Astrocyte of the cerebellum (primary cell): ENCODE measurements at places on chromosomes 6 and 20.

DNA sequence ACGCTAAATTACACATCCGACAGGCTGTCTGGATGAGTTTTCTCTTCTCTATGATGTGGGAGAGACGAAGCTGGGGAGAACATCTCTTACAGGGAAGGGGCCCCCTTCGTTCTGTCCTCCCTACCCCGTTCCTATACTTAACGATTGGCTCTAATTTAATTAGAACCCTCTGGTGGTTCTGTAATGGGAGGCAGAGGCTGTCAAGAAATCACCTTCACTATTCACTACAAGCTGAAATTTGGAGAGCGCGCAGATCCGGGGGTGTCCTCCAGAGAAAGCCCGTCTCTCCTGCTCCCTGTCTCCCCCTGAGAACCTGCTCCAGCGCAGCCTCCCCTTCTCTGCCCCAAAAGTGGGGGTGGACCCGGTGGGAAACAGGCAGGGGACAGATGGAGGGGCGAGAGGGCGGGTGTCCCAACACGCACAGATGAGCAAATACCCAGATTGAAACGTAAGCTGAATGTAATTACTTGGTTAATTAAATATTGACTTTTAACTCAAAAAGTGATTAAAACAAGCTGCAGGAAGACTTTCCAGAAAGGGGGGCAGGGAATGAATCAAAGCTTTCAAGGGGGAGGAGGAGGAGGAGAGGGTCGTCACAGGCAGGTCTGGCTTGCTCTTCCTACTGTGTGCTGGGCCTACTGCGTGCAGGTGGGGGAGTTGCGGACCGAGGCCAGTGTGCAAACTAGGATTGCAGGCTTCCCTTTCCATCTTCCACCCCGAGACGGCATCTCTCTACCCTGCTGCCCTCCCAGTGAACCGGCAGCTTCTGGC is 1.3 kb downstream of the SULF2 start:
- no peak for DNase-seq

DNA sequence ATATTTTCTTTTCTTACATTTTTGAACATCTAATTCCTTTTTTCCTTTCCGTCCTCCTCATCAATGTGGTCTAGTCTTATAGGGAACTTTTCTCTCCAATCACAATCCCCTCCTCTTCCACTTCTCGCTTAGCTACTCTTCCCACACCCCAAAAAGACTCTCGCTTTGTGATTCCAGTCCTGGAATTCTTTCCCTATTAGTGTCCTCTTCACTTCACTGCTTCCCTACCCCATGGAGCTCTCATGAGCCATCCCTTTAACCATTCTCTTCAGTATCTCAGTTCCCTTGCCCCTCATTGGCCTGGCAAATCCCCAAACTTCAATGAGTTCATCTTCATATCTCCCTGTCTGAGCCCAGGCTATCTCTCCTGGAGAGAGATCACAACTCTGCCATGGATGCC is 55.3 kb upstream of the CEP85L start:
- DNase-seq, result no peak

DNA sequence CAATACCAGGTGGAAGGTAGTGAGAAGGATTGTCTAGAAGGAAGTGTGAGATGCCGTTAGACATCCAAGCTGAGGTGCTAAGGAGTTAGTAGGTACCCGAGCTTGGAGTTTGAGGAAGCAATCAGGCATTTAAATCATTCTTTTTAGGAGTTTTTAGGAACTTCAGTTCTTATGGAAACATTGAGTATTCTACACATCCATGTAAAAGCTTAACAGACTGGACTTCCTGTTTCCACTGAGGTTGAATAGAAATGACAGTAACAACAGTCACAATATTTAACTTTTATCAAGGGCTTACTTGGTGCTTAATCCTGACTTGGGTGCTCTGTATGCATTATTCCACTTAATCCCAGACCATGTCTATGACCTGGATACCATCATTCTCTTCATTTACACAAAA is 136.4 kb downstream of the UST start:
- DNase-seq, result no peak

- DNase-seq, result peak; percentile 1
Measured at GRCh38 chr6:96089173-96089572, 73.4 kb downstream of the FUT9 start.

- DNase-seq, result no peak
Measured at GRCh38 chr6:69880601-69881000, 14.2 kb downstream of the COL19A1 start.

DNA sequence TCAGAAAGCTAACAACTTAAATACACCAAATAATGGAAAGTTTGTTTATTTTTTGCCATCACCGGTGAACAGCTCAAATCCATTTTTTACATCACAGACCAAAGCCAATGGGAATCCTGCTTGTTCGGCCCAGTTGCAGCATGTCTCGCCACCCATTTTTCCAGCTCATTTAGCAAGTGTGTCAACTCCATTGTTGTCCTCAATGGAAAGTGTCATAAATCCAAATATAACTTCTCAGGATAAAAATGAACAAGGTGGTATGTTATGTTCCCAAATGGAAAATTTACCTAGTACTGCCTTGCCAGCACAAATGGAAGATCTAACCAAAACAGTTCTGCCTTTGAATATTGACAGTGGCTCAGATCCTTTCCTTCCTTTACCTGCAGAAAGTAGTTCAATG is 65.3 kb upstream of the SMIM8 start:
- DNase-seq, result no peak

- no peak for DNase-seq
Measured at GRCh38 chr6:90351696-90352095, 55.1 kb upstream of the BACH2 start.

GRCh38 chr20:46709055-46709458 is 392 bp upstream of the SLC2A10 start:
- no peak for DNase-seq

- DNase-seq, result no peak
Measured at GRCh38 chr20:33811776-33812151, 616 bp downstream of the CHMP4B start.

DNA sequence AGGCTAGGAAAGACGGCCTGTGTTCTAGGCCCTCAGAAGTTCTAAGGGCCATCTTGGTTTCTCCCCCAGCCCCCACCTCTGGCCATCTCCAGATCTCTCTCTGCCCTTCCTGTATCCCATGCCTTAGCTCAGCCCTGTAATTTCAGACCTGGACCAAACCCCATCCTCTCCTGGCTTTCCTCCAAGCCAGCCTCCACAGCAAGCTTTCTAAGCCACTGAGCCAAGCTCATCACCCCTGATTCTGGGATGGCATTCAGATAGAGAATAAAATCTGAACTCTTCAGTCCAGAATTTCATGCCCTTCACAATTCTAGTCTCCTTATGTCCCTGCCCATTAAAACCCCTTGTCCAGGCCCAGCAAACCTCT is 18.9 kb upstream of the CCM2L start:
- no peak for DNase-seq

- DNase-seq, result no peak
Measured at GRCh38 chr6:23633996-23634395, 492.0 kb upstream of the NRSN1 start.

GRCh38 chr6:55473722-55474121 is 105.3 kb downstream of the HMGCLL1 start:
- no peak for DNase-seq

DNA sequence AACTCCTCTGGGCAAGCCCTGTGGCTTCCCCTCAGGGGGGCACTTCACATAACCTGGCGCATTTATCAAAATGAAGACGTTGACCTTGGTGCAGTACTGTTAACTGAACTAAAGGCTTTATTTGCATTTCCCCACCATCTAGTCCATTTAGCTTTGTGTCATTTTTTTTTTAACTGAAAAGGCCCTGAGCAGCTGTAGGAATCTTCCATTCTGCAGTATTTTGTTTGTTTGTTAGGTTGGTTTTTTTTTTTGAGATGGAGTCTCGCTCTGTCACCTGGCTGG is 10.7 kb downstream of the TMEM181 start:
- no peak for DNase-seq

- DNase-seq, result peak; percentile 64
Measured at GRCh38 chr20:50190251-50191064, at the start of gene CEBPB. Gene CEBPB (plus strand): TSS chr20:50190830. CDS start chr20:50191034, 204 bp downstream.

DNA sequence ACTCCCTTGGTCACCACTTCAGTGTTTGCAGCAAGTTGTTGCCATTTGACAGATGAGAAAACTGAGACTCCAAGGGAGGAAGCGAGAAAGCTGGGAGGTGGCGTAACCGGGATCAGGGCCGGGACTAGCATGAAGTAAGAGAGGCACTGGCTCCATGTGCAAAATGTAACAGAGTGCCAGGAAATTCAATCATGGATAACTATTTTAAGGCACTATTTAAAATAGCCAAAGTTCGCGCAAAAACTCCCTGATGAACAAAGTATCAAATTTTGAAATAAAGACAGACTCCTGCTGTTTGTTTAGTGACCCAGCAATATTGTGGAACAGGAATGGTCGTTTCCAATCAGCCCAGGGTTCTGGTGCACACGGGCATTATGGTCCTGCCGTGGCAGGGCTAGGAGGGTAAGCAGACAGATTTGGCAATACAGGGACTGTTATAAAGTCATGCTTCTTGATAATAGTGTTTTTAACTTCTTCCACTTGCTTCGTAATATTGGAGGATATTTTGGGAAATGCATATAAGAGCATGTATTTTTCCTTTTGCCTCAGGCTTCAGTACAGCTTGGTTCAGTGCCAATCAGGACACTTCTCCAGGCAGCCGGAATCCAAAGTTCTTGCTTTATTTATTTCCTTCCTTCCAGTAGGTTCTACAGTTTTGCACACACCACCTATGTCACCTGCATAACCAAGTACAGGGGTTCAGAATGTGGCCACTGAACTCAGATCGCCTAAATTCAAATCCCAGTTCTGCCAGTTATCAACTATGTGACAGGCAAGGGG is 141.6 kb downstream of the EYA2 start:
- no peak for DNase-seq
